ENCODE measurements at places on chromosomes 6 and 20.
A peak's percentile ranks its signal among the peaks of the same experiment; 100 is the strongest.

- no peak for DNase-seq
Measured at GRCh38 chr6:21750575-21750974, 157.0 kb downstream of the SOX4 start.

- no peak for DNase-seq
Measured at GRCh38 chr20:37539424-37539823, 11.7 kb upstream of the BLCAP start.

GRCh38 chr6:99485395-99485773, 29.8 kb downstream of the USP45 start:
- no peak for DNase-seq

DNA sequence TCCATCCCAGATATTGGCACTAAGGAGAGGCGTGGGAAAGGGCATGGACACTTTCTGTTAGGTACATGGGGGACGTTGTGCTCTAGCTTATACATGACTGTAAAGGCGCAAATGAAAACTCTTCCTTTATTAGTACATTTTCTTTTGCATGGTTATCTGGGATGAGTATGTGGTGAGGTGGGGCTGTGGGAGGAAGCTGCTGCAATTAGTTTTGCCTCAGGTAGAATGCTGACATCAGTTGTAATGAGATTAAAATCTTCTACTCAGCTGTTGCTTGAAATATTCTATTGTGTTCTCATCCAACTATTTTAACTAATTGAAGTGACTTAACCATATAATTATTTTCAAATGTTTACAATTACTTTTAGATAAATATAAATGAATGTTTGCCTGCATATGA, 218.3 kb upstream of the FLRT3 start:
- no peak for DNase-seq

GRCh38 chr6:79030511-79030910, 47.5 kb downstream of the PHIP start:
- DNase-seq, result no peak

GRCh38 chr6:18893540-18894269, 506.6 kb downstream of the RNF144B start:
- no peak for DNase-seq

GRCh38 chr6:95204178-95204577, 373.2 kb upstream of the MANEA start:
- no peak for DNase-seq

DNA sequence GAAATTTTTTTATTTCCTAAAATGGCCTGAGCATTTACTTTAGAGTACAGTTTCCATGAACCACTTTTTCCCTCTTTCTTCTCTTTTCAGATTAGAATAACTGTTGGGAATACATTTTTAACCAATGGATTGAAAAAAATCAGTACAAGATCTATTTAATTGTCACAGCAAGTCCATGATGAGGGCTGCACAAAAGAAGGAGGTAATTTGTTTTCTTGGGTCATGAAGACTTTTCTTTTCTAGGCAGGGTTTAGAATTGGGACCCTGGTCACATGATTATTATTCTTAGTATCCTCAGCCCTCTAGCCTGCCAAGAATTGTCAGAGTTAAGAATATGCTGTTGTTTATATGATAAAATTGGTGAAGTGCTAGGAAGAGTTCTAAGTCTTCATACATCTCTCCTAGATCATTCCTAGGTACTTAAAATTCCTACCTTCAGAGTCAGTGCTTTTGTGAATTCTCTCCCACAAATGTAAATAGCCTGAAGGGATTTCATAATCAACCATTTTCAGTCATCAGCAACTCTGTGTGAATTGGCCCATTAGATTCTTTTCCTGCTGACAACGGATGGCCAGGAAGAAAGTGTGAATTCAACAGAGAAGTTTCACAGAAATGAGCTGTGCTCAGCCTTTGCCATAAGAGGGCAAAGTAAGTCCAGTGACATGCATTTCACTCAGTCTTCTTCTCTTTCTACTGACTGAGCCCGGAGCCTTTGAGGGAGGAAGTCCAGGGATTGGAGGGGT, 32.4 kb upstream of the TPBG start:
- no peak for DNase-seq

- DNase-seq, result no peak
Measured at GRCh38 chr6:87945181-87945580, 102.5 kb upstream of the SPACA1 start.

DNA sequence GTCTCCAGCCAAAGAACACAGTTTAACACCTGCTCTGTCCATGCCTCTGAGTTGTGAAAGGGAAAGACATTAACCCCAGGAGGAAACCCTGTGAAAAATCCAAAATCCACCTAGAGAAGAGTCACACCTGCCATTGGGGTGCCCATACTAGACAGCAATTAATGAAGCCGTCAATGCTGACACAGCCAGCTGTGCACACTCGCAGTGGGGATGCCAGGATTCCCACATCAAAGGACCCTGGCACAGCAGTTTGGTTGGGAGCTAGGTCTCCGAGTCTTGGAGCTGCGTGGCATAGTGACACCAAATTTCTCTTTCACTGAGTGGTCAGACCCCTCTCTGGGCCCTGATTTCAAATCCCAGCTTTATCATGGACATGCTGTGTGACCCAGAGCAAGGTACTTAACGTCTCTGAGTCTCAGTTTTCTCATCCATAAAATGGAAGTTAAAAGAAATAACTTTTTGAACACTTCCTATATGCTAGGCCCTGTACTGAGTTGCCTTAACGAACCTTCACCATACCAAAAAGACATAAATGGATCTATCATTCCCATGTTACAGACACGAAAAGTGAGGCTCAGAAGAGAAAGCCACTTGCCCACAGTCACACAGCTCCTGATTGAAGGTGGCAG, 30.8 kb downstream of the BPIFB1 start:
- no peak for DNase-seq

GRCh38 chr20:60131375-60131774, 173.2 kb downstream of the CDH26 start:
- no peak for DNase-seq

DNA sequence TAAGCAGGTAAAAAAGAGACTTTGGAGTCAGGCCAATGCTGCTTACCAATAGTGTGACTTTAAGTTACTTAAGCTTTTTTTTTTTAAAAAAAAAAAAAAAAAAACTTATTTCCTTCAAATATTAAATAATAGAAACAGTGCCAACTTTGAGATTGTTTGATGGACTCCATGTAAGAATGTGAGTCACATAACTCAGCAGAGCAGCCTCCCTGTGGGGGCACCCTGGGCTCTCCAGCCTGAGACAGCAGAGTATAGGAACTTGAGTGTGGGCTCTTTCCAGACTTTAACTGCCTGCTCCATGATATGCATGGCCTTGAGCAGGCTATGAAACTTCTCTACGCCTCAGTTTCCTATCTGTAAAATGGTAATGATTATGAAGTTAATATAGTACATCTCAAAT, 113.3 kb upstream of the SAMD5 start:
- no peak for DNase-seq

GRCh38 chr6:113642001-113642713, 215.0 kb upstream of the MARCKS start:
- no peak for DNase-seq

GRCh38 chr6:45988635-45989034, 27.0 kb downstream of the CLIC5 start:
- no peak for DNase-seq

DNA sequence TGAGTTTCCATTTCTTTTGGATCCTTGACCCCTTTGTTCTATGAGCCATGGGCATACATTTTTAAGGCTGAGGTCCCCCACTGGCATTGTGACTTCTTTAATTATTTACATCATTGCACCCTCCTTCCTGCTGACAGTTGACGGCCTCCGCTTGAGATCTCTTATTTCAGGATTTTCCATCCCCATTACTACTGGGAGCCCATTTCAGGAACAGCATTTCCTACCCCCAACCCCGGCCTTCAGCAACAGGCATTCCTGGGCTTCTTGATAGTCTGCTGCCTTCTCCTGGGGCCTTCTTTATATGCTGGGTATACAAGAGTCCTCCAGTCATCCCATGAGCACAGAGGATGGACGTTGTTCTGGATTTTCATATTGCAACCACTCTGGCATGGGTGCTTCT, 3.8 kb downstream of the ULBP1 start:
- no peak for DNase-seq

- no peak for DNase-seq
Measured at GRCh38 chr20:2778602-2779321, 21.7 kb downstream of the CPXM1 start.

- no peak for DNase-seq
Measured at GRCh38 chr6:6716998-6717763, 128.7 kb downstream of the LY86 start.

GRCh38 chr6:157761331-157761921, 61.6 kb upstream of the SNX9 start:
- DNase-seq, result no peak

- DNase-seq, result no peak
Measured at GRCh38 chr6:49764571-49765236, 20.5 kb upstream of the CRISP3 start.

GRCh38 chr6:127291495-127291894, 24.8 kb downstream of the RNF146 start:
- no peak for DNase-seq

- DNase-seq, result no peak
Measured at GRCh38 chr20:45254383-45255262, at the start of gene SLPI. Gene SLPI, minus strand, starts transcription at chr20:45254564. Its CDS starts 21 bp downstream, at chr20:45254543.

DNA sequence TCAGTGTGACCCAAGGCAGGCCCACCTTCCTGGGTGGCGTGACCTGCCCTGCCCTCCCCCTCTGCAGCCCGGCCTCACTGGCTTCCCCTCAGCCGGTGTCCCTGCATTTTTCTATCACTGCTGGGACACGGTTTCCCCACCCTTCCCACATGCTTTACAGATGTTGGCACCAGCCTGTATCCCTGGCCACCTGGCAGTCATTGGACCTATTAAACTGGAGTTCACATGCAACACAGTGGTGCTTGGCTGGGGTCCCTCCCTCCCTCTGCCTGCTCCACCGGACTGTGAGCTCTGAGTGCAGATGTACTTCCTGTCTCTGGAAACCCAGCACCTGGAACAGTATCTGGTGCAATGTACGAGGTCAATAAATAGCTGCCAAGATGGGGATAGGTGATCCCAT, 25.5 kb upstream of the STX16 start:
- DNase-seq, result no peak

DNA sequence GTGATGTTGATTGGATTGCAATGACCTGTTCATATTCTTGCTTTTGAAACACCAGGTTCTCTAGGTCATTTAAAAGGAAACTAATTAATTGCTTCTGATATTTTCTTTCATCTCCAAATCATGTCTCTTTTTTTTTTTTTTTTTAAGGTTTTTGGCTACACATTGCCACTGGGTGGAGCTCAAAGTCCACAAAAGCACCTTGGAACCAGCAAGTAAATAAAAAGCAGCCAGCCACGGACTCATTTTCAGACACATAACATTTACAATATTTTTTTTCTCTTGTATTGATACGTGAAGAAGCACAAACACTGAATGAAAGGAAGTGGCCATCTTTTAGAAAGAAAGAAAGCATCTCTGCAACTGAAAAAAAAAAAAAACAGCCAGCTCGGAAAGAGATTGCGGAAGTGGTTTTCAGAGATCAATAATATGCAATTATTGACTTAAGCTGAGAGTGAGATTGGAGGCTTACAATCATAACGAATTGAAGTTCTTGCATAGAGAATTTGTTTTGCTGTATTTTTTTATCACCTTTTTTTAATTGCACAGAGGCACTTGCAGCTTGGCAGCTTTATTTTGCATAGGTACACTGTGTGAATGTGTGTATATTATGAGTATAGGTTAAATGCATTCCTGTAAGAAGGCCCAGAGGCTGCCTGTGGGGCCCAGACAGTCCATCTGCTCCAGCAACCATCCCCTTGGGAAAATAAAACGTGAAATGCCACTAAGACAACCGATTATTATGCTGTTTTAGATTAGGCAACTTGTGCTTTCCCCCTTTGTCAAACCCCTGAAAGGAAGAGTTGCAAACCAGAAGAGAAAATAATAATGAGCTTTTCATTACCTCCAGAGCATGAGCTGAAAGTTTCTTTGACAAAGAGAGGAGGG, 28.2 kb downstream of the CGA start:
- peak; percentile 47 for DNase-seq

DNA sequence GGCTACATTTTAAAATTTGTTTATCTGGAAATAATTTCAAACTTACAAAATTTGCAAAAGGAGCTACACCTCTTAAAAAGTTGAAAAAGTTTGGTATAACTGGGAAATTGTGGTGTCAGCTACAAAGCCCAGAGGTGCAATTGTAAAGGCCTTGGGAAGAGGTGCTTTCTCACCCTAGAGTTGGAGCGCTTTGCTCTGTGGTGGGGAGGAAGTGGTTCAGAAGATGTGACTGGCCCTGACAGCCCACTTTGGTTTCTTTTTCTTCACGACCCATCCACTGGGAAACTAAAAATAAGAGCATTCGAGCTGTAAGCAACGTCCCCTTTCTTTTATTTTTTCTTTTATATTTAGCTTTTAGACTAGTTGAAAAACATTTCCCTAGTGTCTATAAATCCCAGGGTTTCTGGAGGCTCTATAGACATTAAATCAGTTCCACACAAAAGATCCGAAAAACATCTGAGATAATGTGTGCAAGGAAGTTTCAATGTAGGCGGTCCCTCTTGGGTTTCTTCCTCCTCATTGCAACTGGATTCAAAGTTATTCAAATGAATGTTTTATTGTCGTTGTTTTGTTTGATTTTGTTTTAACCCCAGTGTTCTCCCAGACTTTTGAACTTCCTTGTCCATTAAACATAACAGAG, 397.8 kb downstream of the KIF16B start:
- DNase-seq, result no peak

DNA sequence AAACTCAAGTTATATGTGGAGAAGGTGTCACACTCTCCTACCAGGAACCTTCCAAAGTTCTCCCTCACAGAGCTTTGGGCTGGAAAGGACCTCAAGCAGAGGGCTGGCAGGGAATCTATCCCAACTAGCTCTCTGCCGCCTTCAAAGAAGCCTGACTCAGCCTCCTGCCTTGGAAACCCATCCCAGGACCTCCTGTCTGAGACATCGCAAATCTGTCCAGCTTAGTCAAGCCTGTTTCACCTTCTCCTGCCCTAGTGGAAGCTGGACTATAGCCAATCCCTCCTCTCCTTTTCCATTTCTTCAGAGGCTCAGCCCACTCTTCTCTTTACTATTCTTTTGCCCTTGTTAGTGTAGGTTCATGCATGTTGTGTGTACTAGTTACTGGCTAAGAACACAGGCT, 48.2 kb upstream of the FOXP4 start:
- no peak for DNase-seq

DNA sequence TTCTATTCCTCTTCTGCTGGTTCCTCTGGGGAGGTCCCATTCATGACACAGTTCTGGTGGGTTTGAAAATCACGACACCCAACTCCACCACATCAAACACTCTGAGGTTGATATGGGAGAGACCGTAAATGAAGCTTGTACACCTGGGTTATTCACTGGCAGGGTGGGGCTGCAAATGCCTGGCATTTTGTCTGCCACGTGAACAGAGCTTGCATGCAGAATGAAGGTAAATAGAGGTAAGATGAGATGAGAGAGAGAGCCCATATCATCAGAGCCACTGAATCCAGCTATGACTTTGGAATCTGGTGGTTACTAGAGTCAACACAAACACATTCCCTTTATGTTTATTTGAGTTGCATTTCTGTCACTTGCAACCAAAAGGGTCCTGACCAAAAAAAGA, 97.4 kb downstream of the BANF2 start:
- DNase-seq, result no peak

GRCh38 chr6:37417393-37417792, 15.6 kb upstream of the CMTR1 start:
- DNase-seq, result no peak

- no peak for DNase-seq
Measured at GRCh38 chr6:19714434-19715166, 122.6 kb upstream of the ID4 start.
